Mucosa of descending colon (tissue), 3 donors: ENCODE measurements at places on chromosomes 6 and 20. TPM values are rescaled to one million over a fixed set of nuclear protein-coding genes. Genes with fewer than 3 reads are reported as not detected.

FAM209A gene
- total RNA-seq, result 0.32 TPM

OPN5 gene
- not detected for total RNA-seq

RIN2 gene
- 73.1 TPM for total RNA-seq

DNA sequence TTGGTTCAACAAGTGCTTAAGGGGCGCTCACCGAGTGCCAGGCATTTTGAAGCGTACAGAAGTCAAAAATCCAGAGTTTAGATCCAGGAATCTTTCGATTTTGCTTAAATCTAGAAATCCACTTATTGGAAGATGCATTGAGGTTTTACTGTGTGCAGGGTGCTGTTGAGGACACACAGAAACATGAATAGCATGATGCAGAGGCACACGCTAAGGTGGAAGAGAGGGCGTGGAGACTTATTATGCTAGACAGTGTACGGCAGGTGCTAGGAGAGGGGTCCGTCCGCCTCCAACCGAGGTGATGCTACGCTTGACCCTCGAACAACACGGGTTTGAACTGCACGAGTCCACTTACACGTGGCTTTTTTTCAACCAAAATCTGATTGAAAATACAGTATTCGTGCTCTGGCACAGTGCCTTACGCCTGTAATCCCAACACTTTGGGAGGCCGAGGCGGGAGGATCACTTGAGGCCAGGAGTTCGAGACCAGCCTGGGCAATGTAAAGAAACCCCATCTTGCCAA, 1.0 kb upstream of the KIF13A start:
- peak; percentile 35 for DNase-seq

DNA sequence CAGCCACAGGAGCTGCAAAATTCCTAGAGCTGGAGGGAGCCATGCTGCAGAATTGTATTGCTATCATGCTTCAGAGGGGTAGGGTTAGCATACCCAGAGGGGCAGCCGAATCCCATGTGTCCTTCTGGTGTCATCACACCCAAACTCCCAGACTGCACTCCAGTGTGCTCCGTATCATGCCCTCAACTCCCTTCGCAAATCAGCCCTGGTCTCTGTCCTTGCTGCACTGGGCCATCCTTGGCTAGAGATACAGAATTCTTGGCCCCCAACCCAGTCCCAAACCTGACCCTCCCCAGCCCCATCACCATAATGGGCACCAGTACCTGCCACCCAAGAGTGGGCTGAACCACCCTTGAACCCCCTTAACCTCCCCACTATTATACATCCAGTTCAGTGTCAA, 138.3 kb downstream of the ANKRD60 start:
- DNase-seq, result no peak

DNA sequence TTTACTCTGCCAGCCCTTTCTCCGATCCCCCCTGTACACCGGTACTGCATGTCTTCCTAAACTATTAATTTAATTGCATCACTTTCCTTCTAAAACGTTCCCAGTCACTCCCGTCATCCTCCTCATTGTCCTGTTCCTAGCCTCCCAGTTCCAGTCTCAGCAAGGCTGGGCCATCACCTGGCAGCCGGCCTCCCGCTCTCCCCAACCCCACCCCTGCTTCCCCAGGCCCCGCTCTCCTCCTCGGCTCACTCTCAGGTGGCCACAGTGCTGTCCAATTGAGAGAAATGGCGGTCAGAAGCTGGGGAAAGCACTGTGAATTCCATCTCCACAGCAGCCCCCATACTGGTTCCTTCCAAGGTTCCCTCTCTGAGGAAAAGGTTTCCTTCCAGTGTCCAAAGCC, 8.9 kb downstream of the PDE10A start:
- no peak for DNase-seq

DNA sequence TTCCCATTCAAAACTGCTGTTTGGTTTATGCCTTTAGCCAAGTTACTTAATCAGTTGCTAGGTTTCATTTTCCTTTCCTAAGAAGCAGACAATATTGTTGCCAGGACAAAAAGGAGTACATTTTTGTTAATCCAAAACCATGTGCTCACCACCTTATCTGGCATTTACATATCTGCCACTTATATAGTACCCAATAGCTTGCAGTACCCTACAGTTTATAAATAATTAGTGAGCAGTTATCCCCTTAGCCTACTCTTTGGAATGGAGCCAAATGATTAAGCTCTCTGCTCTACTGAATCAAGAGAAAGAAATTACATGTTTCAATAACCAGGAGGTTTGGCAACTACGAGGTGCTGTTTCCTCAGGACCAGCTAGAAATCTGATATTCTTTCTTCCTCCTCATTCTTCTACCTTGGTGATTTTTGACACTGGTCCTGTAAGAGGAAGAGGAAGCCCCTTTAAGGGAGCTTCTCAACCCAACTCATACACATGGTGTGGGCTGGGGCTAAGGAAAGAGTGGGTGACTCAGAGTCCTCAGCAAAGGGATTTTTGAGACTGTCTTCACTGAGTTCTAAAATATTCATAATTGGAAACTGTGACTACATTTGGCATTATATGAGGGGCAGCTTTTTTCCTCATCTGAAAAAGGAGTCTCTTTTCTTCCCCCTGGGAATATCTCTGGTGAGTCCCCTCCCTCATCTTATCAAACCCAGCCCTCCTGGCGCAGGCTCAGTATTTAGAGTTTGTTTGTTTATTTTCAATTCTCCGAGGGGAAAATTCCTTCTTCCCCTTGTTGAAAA, 1.5 kb downstream of the ZNFX1 start:
- DNase-seq, result no peak

GRCh38 chr6:55108134-55109130, 65.9 kb upstream of the HCRTR2 start:
- DNase-seq, result no peak

GRCh38 chr20:34083137-34083536, 28.9 kb downstream of the EIF2S2 start:
- DNase-seq, result peak; percentile 26

DNA sequence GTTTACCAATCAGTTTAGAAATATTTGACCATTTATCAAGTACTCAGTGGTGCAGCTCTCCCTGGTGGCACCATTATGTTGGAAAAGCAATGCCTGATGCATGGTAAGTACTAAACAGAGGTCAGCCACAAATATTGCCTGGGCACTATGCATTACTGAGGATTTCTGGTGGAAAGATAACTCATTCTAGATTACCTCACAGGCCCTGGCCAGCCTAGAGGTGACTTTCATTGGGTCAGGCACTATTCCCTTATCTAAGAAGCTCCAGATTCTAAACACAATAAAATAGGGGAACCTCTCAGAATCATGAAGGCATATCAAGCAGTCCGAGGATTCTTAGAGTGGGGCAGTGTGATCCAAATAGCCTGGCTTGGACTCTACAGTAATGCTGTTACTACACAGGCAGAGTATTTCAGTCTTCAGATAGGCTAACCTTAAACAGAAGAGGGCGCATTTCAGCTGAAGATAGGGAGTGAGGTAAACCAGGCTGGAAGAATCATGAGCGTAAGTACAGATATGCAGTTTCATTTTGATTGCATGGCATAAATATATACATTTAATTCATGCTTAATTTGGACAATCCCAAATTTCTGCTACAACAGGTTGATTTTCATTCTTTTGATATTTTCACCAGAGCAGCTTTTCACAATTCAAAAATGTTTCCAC, 12.1 kb downstream of the LGSN start:
- DNase-seq, result peak; percentile 47

DNA sequence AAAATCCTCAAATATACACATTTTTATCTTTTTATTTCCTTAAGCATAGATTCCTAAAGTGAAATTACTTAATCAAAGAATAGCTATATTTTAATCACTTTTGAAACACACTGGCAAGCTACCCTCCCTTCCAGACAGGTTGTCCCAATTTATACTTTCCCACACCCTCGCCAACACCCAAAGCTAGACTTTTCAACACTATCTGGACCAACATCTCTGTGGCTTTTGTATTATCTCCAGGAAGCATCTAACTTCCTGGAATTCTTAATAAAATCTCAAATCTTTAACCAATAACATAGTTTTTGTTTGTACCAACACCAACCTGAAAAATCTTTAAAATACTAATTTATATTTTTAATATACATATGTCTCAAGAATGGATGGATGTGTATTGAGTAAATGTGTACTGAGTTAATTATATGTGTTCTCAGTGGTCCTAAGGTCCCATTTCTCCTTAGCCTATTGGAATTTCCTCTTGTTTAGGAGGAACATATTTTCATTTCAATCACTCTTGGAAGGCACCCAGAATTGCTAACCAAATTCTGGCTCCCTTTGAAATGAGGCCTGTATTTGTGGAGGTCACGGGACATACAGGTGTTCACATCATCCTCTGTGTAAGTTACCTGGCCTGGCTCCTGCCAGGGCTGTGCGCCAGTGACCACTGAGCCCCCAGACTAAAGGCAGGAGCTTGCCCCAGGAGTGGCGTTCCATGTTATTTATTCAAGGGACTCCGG, 17.4 kb upstream of the GFOD1 start:
- DNase-seq, result no peak

DNA sequence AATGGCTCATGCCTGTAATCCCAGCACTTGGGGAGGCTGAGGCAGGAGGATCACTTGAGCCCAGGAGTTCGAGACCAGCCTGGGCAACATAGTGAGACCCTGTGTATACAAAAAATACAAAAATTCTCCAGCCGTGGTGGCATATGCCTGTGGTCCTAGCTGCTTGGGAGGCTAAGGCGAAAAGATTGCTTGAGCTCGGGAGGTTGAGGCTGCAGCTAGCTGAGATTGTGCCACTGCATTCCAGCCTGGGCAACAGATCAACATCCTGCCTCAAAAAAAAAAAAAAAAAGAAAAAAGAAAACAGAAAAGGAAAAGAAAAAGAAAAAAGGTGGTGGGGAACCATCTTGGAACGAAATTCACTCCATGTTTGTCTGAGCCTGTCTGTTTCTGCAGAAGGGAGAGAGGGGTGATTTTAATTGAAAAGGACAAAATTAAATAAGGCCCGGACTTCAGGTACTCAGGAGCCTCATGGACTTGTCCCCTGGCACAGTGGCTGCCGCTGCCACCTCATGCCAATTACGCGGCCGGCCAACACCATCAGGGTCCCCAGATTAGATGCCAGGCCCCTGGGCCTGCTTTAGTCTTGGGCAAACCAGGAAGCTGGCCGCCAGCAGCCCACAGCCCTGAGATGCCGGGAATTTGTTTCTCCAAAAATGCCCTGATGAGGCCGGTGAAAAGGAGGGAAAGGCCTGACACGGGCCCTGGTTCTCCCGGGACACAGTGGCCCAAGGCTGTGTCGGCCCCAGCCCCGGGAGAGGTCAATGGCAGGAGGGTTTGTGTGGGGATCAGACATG, 37.8 kb upstream of the STX16 start:
- no peak for DNase-seq
